GM12864 (cell line): ENCODE measurements at places on chromosomes 7 and 10.

DNA sequence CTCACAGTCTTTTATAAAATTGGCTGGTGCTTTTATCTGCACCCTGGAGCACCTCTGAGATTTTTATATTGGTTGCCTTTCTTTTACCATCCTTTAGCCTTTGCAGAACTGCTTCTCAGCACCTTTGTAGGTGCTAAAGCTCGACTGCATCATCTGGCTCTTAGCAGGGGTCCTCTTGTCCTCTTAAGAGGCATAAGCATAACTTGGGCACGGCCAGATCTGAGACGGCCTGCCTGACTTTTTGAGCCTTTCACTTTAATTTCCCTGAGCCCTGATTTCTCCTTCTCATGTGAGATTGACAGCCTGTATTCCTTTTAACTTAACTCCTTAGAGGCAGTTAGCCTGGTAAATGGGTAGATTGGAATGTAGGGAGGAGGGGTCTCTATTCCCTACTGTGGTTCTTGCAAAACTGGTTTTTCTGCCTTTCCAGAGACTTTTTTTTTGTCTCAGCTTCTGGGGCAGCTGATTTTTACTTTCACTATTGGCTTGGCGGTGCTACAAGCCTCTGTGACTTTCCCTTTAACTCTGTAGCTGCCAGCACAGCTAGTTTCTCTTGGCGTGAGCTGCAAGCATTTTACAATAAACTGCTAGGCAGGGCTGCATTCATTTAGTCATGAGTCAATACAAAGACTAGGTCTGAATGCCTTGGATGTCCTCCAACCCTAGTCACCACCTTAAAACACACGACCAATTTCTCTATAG, 24.0 kb downstream of the ZPBP start:
- no peak for DNase-seq

- DNase-seq, result peak; percentile 91
Measured at GRCh38 chr7:48088559-48089045, 463 bp upstream of the UPP1 start.

DNA sequence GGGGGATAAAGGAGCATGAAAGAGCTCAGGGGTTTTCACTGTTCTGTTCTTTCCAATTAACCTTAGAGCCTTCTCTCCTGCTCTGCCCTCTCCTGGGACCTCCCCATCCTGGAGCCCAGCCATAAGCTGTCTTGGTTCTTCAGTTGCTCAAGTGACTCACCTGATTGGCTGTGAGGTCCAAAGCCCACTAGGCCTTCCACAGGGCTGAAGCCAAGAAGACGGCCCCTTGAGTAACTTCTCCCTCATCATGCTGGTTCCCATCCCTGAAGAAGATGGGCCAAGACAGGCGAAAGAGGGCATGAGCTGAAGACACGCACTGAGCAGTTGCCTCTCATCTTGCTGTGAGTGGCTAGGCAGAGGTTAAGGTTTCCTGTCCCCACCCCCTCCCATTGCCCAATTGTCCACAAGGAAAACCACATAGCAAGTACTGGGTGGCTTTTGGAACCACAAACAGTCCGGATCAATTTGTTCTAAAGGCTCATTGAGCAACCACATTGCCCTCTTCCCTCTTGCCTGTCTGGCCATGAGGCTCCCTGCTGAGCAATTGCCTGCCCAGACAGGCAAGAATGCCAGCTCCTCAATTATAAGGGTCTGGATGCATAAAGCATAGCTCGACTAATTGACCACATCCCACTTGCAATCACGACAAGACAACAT, 43.9 kb upstream of the GPAM start:
- no peak for DNase-seq

DNA sequence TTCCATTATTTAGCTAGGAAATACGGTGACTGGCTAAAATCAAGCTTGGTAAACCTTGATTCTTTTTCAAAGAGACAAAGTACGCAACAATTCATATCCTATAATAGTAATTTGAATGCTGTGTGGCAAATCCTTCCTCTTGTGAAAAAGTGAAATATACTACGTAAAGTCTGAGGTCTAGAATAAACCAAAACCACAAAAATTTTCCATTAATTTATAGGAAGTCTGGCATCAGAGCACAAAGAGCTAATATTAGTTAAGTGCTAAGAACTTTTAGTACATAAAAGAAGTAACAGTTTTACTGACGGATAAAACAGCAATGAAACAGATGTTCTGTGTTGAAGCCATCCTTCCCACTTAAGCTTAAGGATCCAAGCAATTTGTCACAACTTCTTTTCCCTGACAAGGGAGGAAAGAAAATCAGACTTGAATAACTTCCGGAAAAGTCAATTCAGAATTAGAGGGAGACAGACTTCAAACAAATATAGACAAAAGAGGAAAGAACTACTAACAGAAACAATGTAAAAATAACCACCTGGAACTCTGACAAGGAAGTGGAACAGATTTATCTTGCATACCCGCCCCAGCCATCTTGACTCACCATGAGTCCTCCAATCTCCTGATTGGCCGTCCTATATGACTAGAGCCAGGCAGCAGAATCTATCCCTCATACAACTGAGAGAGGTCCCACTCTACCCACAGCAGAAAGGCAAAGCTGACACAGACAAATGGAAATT, 34.6 kb downstream of the RHEB start:
- DNase-seq, result no peak

GRCh38 chr10:43136995-43137716, 1.1 kb upstream of the CSGALNACT2 start:
- DNase-seq, result no peak

DNA sequence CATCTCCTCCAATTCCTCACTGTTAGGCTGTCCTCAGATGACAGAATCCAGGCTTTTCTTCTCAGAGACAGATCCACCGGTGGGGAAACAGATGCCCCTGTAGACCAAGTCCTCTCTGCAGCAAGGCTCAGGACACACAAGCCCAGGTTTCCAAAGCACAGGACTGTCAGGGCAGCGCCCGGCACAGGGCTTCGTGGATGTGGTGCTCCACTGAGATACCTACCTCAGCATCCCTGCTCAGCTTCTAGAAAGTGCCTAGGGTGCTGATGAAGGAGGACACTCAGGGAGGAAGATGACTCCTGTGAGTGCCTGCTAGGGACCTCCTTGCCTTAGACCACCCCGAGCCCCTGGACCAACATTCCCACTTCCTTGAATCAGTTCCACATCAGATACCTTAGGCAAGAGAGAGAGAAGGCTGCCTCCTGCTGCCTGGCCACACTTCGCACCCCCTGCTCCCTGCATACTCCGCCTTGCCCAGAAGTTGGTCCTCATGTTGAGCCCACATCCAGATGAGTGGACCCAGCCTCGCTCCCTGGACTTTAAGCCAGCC, 8.9 kb upstream of the RBP3 start:
- DNase-seq, result no peak

GRCh38 chr10:110431659-110432058, 66.0 kb upstream of the DUSP5 start:
- DNase-seq, result no peak

GRCh38 chr7:137577184-137577583, 233.7 kb upstream of the PTN start:
- no peak for DNase-seq

DNA sequence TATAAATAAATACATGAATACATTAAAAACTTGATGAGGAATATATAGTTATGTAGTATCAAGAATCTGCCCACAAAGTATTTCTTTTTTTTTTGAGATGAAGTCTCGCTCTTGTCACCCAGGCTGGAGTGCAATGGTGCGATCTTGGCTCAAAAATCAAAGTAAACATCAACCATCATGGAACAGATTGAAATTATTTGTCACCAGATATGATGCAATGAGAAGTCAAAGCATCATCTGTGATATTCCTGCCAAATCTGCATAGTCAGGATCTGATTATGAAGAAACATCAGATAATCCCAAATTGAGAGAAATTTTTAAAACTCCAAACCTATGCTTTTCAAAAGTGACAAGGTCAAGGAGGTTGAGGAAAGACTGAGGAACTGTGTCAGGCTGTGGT, 5.1 kb upstream of the CYP2C18 start:
- DNase-seq, result no peak
